Stimulated activated CD4-positive, alpha-beta T cell treated with anti-CD3 and anti-CD28 coated beads, Interleukin-4, amount 100 ng/mL, for 4 hours (primary cell): ENCODE measurements at places on chromosomes 7 and 10.

- no peak for DNase-seq
Observed at GRCh38 chr10:93710333-93710909, 8.0 kb upstream of the FRA10AC1 start.

- DNase-seq, result no peak
Observed at GRCh38 chr10:298033-298432, 162.8 kb downstream of the ZMYND11 start.

- DNase-seq, result no peak
Observed at GRCh38 chr7:6198689-6199595, 73.5 kb downstream of the CYTH3 start.

GRCh38 chr10:73093922-73094850 lies 2.5 kb downstream of the P4HA1 start:
- no peak for DNase-seq

GRCh38 chr10:51124852-51125251 lies 50.6 kb downstream of the PRKG1 start:
- DNase-seq, result no peak

- DNase-seq, result no peak
Observed at GRCh38 chr10:89966211-89966610, 264.8 kb downstream of the KIF20B start.

DNA sequence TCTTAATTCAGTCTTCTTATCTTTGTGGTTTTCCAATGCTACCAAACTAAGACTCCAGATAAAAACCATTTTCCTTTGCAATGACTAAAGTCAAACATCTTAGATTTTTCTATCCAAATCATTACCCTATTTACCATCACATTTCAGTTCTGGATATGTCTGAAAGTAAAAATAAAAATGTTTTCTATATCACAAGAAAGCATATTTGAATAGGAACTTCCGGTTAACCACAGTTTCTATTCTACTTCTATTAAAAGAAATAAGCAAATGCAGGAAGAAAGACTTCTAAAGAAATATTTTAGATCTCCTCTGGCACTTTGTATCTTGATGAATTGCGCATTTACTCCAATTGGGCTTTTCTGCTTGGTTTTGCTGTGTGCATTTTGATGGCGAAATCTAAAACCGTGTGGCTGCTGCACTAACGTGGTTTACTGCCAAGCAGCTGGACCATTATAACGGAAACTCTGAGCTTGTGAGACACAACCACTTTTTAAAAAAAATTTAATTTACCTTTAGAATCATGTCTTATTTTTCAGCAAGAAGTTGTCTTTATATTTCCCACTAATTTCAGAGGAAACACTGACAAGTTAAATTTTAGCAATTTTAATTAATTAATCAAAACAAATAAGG lies 146.1 kb downstream of the VPS50 start:
- DNase-seq, result no peak

- no peak for DNase-seq
Observed at GRCh38 chr7:138963675-138964074, 17.5 kb downstream of the KIAA1549 start.
